Endothelial cell (in vitro differentiated cells): ENCODE measurements at places on chromosomes 13 and 19. TPM values are rescaled to one million over a fixed set of nuclear protein-coding genes. Genes with fewer than 3 reads are reported as not detected.

DNA sequence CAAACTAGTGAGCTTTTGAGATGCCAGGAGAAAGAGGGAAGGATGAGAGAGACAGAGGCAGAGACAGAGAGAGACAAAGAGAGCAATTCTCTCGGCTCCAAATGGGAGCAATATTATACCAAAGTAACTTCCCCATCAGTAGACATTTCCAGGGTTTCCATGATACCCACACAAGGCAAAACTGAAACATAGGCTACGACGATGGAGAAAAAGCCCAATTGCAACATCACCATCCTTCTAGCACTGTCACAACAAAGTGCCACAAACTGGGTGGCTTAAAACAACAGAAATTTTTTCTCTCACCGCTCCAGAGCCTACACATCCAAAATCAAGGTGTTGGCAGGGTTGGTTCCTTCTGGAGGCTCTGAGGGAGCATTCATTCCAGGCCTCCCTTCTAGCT is 81.4 kb downstream of the KCTD12 start:
- no peak for DNase-seq

DNA sequence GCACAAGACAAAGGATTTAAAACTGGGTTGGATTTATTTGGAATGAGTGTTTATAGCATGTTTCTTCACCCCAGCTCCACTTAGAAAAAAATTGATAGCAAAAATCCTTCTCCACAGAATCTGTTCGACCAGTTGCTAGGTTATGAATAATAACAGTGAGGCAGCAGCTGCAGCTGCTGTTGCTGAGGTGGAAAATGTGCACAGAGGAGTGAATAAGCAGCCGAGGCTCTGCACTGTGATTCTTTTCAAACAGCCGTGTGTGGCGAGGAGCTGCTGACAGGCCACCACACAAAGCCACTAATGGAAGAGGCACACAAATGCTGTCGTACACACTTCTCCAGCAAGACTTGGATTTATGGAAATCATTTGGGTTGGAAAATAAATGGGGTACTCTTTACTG is 6.4 kb upstream of the RASL11A start:
- no peak for DNase-seq

DNA sequence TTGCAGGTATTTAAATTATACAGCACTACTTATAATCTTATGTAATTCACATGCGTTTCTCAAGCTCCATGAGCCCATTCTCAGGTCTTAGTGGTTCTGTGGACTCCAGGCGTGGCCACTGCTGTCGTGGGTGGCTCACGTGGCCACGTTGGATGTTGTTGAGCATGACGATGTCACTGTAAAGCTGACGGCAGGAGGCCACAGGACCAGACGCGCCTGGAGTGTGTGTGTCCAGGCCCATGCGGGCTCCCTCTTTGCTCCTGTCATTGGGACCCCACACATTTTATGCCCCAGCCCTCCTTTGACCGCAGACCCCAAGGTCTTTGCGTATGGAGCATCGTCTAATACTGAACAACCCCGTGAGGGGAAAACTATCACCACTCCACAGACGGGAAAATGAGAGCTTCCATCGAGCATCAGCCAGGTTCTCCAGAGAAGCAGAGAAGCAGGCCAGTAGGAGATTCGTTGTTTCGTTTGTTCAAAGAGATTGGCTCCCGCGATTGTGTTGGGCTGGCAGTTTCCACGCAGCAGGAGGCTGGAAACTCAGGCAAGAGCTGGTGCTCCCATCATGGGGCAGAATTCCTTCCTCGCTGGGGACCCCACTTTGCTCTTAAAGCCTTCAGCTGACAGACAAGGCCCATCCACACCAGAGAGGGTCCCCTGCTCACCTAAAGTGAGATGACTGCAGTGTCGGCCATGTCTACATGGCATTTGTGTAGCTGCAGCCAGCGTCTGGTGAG is 129.3 kb upstream of the SPACA7 start:
- no peak for DNase-seq

GRCh38 chr13:98858191-98858590 is 105.7 kb upstream of the SLC15A1 start:
- no peak for DNase-seq

DNA sequence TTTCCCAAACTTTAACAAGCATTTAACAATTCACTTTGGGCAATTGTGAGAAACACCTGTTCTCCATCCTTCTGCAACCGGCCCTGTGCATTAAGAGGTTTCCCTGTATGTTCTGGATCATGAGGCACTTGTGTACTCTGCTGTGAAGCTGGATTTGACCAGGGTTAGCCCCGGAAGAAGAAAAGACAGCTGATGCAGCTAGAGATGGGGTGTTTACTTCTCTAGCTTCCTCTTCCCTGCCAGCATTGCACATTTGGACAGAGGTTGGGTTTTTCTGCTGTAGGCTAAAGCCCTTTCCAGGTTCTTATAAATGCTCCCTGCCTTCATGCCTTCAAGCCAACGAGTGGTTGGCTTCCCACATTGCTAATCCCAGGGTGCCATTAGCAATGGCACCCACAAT is 20.9 kb downstream of the MBD3L2B start:
- DNase-seq: no peak

GRCh38 chr19:3580156-3580934 is 4.9 kb upstream of the GIPC3 start:
- no peak for DNase-seq

DNA sequence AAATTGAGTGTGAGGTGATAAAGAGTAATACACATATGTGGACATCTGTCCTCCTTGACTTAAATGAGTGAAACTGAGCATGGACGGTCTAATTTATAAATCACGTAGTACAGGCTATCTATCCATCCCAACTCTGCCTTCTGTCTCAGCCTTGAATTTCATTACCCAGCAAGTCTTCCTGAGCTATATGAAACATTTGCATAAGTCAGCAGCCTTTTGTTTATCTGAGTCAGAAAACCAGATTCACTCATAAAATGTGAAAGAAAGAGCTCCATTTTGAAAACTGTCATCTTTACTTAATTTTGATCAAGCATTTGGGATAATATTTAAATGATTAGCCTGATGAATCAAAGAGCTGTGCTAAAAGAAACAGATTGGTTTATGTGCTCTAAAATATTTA is 197.9 kb downstream of the LHFPL6 start:
- DNase-seq: no peak

Gene LYPD3
- 0.67 TPM for total RNA-seq

Gene MYADM
- 123 TPM for total RNA-seq

DNA sequence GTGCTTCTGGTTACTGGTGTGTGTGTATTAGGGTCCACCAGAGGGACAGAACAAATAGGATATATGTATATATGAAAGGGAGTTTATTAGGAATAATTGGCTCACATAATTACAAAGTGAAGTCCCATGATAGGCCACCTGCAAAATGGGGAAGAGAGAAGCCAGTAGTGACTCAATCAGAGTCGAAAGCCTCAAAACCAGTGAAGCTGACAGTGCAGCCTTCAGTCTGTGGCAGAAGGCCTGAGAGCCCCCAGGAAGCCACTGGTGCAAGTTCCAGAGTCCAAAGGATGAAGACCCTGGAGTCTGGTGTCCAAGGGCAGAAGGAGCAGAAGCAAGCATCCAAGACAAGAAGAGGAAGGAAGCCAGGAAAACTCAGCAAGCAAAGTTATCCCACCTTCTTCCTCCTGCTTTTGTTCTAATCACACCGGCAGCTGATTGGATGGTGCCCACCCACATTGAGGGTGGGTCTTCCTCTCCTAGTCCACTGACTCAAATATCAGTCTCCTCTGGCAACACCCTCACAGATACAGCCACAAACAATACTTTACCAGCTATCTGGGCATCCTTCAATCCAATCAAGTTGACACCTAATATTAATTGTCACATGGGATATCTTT is 21.7 kb upstream of the SCEL start:
- DNase-seq: no peak

Gene TMEM150B
- total RNA-seq: not detected

DNA sequence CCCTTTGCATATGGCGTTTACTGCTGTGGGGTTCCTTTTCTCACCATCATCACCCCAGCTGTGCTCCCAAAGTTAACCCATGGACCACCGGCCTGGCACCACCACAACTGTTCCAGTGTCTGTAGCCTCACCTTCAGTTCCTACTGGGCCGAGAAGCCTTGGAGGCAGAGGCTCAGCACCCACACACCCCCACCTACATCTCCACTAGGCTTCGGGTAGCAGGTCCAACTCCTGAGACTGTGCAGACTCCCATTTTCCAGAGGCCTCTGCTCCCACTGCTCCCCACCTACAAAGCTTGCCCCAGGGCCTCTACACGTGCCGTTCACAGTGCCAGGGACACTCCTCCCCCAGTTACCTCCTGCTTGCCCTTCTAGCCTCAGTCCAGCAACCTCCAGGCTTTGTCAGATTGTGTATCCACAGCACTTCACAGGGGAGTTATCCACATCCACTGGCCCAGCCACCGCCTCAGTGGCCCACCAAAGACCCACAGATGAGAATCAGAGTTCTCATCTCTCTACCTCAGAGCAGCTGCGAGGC is 14.1 kb downstream of the SLC27A5 start:
- no peak for DNase-seq

Gene POLR2I
- 66.4 TPM for total RNA-seq

GRCh38 chr13:40626561-40626960 is 39.9 kb downstream of the FOXO1 start:
- DNase-seq: no peak

GRCh38 chr19:33193865-33194362 is at the start of gene LRP3:
Gene LRP3 (plus strand): TSS chr19:33194330. CDS start chr19:33194786, 456 bp downstream.
- DNase-seq: no peak

Gene TMEM86B
- total RNA-seq: 4.1 TPM

DNA sequence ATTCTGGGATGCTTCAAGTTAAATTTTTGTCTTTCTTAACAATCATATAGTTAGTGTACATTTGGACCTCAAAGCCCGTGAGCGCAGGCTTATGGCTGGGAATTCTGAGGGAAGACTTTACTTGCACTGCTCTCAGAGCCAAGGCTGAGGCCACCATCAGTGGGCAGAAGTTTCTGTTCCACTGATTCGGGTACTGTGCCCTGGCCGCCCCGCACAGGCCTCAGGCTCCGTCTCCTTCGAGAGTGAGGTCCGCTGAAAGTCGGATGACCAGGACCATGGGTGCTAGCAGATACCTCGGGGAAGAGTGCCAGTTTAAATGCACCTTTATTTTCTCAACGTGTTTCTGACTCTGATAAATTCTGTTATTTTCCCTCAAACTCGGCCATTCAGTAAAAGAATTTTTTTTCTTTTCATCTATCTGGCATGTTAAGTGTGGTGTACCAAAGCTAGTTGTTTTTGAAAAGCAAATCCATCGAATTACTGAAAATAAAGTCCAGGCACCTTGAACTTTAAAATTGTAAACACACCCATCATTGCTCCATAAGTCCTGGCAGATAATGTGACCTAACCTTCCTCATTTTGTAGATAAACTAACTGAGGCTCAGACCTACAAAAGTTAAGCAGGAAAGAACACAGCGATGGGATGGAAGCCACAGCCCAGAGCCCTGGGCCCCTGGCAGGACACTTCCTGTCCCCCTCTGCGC is 126.7 kb downstream of the SOX1 start:
- no peak for DNase-seq

GRCh38 chr13:96297360-96297759 is 207.5 kb downstream of the HS6ST3 start:
- DNase-seq: no peak

DNA sequence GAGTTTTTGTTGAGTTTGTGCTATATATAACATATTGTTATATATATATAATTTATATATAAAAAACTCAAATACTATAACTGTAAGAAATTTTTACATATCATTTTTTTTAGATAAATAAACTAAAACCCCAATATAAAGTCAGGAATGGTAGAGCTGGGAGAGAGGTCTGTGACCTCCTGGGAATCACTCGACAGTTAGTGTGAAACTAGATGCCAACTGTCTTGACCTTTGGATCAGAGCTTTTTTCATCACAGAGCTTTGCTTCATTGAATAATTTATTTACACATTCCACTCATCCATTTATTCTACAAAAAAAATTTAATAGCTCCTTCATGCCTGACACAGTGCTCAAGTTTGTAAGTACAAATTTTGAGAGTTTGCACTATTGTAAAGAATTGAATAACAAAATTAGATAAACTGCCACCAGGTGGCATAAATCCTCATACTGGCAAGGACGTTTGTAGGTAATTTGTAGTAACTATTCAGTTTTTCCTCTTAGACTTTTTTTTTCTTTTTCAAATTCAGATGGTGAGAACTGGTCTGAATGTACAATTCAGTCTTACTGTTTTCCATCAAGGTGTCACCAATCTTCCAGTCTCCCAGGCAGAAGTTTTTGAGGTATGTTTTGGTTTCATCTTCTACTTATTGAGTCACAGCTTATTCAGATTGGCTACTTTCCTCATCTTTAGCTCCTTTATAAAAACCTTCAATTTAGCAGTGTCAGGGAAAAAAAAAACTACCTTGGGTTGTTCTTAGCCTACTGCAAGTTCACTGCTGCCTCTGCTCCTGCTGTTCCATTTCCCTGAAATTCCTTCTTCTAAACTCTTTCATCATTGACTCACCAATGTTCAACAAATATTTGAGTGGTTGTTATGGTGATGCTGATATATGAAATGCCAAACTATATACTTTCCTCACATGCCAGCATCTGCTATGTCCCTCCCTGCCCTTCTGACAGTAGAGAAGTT is 28.7 kb downstream of the LACC1 start:
- DNase-seq: peak; percentile 6

- no peak for DNase-seq
These were observed 1439.0 kb upstream of the SPRY2 start for GRCh38 chr13:81779876-81780275.

GRCh38 chr13:22278336-22278929 is 607.6 kb downstream of the FGF9 start:
- DNase-seq: peak; percentile 68

GRCh38 chr13:94232956-94233355 is 246.5 kb downstream of the DCT start:
- DNase-seq: no peak

- no peak for DNase-seq
These were observed 18.8 kb downstream of the SMG9 start for GRCh38 chr19:43735957-43736356.

Gene FGF22
- total RNA-seq: not detected

- DNase-seq: no peak
These were observed 161.4 kb downstream of the EFNB2 start for GRCh38 chr13:106373989-106374572.

GRCh38 chr13:50124536-50125303 is 109.5 kb downstream of the KCNRG start:
- DNase-seq: peak; percentile 65

GRCh38 chr13:112443191-112443994 is 67.2 kb downstream of the SPACA7 start:
- DNase-seq: peak; percentile 64

GRCh38 chr13:45289936-45290563 is 50.9 kb downstream of the TPT1 start:
- no peak for DNase-seq

Gene ERICH6B
- total RNA-seq: not detected

GRCh38 chr19:51251468-51251820 is 564 bp downstream of the SIGLECL1 start:
- no peak for DNase-seq

DNA sequence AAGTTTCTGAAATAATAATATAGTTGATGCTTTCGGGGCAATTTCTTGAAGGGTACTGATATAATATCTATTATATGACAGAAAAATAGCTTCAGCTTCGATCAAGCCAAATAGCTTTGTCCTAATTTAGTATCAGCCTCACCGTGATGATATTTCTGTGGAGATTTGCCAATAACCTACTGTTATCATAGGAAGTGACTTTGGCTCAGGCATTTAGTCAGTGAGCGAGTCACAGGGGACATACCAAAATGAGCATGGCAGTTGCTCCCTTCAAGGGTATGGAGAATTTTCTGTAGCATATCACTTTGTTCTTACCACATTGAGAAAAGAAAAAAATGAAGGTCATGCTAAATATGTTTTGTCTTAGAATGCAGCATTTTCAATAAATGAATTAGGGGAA is 767.6 kb upstream of the SLITRK1 start:
- no peak for DNase-seq

Gene CGB3
- not detected for total RNA-seq

Gene LIM2
- total RNA-seq: not detected

GRCh38 chr13:48477191-48477855 is 55.6 kb downstream of the RCBTB2 start:
- DNase-seq: no peak
